ENCODE measurements at places on chromosomes 1 and 21.

GRCh38 chr1:160418483-160418882, 18.1 kb downstream of the VANGL2 start:
- DNase-seq, result no peak

- no peak for DNase-seq
These were observed 36.4 kb downstream of the IGFN1 start for GRCh38 chr1:201226859-201227488.

DNA sequence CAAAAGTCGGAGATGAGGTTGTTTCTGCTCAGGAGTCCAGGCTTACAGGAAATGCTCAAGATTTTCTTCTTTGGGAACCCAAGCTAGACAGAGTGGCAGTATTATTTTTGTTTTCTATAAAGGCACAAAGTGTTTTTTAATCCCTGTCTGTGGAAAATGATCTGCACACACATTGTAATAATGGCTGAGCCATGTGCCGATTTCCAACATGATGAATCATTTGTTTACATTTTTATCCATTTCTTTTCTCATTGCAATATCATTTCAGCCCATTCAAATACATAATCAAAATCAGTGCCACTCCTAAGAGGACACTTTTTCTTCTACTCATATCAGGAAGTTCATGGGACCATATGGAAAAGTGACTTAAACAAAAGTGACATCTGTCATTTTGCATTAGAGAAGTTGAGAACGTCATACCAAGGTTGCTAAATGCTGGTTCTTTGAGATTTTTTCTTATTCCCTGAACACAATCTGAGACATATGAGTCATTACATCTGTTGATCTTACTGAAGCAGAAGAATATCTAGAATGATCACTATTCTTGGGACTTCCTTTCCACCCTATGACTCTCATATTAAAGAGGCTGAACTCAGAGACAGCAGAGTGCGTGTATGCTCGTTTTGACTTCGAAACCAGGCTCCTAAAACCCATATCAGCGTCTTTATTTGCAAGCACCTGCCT, 44.9 kb downstream of the ACTA1 start:
- no peak for DNase-seq

DNA sequence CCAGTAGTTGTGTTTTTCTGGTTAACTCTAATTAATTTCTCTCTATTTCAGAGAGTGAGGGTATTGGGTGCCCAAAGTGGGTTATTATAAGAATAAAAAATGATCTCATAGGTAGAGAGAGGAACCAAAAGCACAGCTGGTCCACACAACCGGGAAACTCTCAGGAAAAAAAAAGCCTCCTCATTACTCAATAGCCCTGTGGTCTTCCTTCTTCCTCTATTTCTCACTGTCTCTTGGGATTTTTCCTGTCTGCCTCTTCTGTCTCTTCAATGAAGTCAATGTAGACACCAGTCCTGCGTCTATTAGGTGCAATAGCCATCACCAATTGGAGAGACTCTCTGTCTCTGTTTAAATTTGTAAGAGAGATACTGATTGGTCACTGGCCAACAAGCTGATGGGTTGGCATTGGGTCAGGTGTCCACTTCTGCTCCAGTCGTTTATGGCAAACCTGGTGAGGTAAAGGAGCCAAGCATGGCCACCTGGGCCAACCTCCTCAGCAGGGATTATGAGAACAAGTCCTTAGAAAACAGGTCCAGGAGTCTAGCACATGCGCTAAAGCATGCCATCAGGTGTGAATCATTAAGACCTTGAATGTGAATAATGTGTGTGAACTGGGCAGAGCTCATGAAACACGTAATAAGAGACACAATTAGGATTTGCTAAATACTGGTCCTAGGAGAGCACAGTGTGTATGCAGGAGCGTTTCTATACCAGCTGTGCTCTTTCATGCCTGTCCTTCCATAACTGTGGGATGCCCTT, 443.0 kb upstream of the RUNX1 start:
- no peak for DNase-seq

DNA sequence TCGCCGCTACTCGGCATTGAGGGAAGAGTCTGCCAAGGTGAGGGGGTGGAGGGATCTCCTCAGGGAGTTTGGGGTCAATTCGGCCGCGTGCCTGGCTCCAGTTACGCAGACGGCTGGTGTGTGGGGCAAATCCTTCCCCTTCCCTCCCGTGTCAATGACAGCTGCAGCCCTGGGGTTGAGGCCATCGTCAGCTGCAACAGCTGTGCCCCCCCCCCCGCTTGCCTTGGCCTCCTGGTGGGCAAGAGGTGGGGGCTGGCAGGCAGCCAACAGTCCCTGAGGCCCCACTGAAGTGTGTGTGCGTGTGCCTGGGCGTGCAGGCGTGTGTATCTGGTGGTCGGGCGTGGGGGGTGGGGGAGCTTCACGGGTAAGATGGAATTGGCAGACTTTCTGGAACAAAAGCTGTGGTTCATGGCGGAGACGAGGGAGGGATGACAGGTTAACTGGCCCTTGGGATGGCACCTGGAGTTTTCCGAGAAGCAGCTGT, 25.6 kb downstream of the PPFIA4 start:
- DNase-seq, result peak; percentile 86

DNA sequence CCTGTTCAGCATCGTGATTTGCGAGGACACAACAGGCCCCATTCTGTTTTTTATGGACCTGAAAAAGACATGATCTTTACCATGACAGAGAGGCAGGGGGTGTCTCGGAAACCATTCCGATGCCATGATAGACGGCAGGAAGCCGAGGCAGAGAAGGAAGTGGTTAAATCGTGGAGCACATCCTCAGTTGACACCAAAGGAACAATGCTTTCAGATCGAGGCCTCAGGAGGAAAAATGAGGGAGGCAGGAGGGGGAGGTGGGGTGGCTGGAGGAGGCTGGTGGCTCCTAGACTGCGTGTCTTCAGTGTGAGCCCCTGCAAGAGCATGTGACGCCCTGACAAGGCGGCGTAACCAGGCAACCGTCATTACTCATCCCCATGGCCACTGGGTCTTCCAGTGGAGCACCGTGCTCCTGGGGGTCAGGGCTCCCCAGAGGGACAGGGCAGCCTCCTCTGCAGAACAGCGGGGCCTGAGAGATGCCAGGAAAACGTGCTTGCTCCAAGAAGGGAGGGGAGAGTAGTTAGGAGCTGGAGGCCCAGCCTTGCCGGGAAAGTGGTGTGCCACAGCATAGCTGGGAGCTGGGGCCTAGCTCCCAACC, 172.8 kb upstream of the TMEM51 start:
- no peak for DNase-seq

DNA sequence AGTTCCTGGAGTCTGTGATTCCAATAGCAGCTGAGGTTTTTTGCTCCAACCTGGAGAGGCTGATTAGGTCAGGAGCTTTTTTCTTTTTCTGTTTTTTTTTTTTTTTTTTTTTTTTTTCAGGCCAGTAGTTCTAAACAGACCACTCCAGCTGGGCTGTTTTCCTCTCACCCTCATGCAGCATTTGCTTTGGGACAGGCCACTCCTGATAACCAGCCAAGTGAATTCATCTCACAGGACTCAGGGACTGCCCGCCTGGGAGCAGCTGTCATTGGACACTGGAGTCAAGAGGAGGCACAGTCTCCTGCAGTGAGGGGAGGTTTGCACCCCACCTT, 22.9 kb downstream of the PLXNA2 start:
- DNase-seq, result no peak

- DNase-seq, result no peak
These were observed 22.9 kb downstream of the S1PR1 start for GRCh38 chr1:101259744-101260148.

- DNase-seq, result no peak
These were observed 79.2 kb downstream of the TYW3 start for GRCh38 chr1:74812180-74812541.

GRCh38 chr1:79501153-79501552, 494.6 kb upstream of the ADGRL4 start:
- DNase-seq, result no peak

- no peak for DNase-seq
These were observed 147.1 kb downstream of the SLC45A1 start for GRCh38 chr1:8465013-8465412.

DNA sequence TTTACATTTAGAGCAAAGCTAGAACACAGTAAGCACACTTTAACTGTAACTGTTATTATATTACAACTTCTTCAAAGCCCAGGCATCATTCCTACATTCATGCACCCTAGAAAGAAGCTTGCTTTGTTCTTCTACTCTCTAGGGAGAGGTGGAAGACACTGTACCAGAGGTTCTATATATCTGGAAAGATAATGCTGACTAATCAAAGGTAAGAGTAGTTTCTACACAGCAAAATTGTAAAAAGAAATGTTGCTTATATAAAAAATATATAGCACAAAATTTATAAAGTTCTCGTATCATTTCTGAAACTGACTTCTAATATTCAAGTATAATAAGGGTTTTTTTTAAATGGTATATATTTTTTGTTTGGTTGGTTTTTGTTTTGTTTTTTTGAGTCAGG, 44.0 kb downstream of the EYA3 start:
- no peak for DNase-seq

DNA sequence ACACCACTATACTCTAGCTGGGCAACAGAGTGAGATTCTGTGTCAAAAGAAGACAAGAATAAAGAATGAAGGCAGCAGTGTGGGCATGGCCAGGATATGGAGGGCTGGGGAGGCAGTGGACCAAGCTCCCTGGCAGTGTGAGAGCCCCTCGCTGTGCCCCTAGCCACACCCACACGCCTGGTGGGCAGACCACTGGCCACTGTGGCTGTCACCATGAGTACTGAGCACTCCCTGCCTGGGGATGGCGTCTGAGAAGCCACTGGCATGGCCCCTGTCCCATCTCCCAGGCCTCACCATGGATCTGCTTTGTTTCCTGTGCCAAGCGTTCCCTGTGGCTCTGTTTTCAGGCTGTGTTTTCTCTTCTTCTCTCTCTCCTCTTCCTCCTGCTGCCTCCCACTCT, 51.7 kb downstream of the STUM start:
- no peak for DNase-seq

DNA sequence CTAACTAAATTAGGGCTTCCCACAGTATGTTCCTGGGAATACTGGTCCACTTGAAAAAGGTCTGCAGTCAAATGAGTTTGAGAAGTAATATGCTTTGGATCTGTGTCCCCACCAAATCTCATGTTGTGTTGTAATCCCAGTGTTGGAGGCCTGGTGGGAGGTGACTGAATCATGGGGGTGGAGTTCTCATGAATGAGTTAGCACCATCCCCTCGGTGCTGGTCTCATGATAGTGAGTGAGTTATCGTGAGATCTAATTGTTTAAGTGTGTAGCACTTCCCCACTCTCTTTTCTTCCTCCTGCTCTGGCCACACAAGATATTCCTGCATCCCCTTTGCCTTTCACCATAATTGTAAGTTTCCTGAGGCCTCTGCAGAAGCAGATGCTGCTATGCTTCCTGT, 16.9 kb upstream of the DMRTB1 start:
- no peak for DNase-seq

DNA sequence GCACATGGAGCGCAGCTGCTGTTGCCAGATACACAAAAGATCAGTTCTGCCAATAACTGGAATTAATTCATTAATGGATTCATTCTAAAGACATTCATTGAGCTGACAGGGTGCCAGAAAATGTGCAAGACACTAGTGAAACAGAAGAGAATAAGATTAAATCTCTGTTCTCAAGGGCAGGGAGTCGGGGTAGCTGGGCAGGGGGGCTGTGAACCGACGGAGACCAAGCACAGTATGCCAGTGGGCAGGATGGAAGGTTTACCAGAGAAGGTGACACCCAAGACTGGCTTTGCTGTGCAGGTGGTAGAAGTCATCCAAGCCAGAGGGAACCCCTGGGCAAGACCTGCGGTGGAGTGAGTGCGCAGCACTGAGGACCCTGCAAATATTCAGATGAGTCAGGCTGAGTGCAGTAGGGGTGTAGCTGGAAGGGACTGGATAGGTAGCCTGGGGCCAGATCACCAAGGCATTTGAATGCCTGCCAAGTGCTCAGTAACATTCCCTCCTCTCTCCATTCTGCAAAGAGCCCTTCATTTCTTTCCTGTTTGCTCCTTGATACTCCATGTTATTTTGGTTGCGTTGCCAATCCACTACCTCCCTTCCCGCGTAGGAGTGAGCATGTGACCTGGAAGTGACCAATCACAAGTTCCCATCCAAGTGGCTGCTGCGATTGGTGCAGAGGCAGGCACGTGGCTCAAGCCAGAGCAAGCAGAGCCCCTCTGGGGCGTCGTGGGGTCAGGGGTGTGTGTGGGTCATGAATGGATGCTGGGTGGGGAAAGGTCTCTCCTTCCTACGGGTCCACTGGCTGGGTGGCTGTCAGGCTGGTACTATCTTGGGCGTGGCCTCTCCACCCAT, 413.1 kb downstream of the PTPRU start:
- DNase-seq, result no peak

DNA sequence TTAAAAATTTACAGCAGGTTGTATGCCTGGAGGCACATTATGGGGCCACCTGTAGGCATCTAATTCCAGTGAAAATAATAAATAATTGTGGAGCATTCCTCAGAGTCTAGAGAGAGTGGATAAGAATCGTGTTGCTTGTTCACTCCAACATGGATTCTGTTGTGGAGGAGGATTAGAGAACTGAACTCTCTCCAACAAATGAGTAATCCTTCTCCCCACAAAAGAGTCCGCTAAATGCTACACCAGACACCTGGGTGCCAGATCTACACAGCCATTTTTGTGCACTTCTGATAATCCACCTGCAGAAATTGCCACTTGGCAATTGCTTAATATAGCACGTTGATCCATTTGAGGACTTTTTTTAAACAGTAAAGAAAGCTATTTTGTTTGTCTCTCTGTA, 113.7 kb upstream of the DPYD start:
- no peak for DNase-seq

- DNase-seq, result peak; percentile 88
These were observed at the start of gene AGBL4 for GRCh38 chr1:50023292-50024159. Gene AGBL4, minus strand, starts transcription at chr1:50023954.

GRCh38 chr1:178928976-178929375, 58.1 kb upstream of the ANGPTL1 start:
- DNase-seq, result no peak

DNA sequence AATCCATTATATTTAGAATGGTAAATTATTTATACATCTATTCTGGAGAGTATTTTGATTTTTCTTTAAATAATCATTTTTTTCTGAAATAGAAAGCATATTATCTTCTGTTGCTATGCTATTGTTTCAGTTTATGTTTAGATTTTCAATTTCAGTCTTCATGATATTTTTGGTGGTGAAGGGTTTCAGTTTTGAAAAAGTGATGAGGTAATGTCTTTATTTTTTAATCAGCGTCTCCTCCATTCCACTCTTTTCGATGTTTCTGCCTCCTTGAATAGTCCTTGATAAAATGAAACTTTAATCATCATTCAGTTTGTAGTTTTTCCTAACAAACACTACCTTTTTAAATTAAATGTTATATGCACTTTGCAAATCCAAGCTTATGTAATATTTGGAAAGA, 428.6 kb downstream of the PTPRC start:
- DNase-seq, result no peak

- no peak for DNase-seq
These were observed 20.6 kb downstream of the INPP5B start for GRCh38 chr1:37926038-37926924.

DNA sequence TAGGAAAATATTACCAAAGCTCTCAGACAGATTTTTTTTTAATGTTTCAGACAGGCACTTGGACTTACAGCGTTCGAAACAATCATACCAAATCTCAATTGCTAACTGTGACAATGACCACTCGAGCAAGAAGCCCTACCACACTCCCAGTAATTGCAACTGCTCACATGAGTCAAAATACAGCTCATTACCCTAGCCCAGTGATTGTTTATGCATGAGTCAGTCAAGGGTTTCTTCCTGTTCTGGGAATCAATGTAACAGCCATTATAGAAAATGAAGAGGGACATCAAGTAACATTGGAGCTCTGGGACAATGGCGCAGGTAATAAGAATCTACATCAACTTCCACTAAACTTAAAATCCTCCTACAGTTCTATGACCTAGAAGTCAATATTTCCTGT, 56.1 kb upstream of the SH3GLB1 start:
- DNase-seq, result no peak

GRCh38 chr1:28306301-28306949, 22.4 kb upstream of the MED18 start:
- no peak for DNase-seq

Measured in NCI-H1092 (cell line).